ENCODE measurements at places on chromosomes 11 and 22.

- peak; percentile 81 for DNase-seq
Observed at GRCh38 chr11:16226245-16226644, 130.1 kb downstream of the SOX6 start.

DNA sequence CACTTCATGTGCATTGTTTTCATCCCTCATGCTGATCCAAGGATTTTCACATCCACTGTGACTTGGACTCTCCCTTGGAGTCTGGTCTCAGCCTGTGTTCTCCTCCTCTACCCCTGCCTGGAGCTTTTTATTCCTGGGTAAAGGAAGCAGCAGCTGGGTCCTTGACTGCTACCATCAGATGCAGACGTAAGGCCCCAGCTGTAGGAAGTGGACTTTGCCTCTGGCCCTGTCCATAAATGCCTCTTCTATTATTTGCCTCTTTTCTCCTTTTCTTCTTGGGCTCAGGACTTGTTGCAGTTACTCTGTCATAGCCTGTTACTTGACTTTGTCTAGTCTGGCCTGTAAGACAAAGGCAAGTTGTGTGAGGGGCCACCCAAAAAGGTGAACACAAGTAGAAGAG is 303.8 kb downstream of the NXPE2 start:
- no peak for DNase-seq

DNA sequence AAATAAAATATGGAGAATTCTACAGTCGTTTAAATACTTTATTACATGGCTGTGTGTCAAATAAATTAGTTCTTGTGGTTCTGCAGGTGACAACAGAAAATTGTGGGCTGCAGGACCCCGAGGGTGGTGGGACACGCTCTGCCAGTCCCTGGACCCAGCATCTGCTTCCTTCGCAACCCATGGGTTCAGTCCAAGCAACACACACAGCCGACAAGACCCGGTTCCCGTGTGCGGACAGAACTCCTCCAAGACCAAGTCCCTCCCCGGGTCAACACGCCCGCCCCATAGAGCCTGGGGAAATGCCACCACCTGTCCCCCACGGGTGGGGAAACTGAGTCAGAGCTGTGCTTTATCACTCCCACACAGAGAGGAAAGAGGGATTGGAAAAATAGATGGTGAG is 238.9 kb downstream of the BRD1 start:
- no peak for DNase-seq

DNA sequence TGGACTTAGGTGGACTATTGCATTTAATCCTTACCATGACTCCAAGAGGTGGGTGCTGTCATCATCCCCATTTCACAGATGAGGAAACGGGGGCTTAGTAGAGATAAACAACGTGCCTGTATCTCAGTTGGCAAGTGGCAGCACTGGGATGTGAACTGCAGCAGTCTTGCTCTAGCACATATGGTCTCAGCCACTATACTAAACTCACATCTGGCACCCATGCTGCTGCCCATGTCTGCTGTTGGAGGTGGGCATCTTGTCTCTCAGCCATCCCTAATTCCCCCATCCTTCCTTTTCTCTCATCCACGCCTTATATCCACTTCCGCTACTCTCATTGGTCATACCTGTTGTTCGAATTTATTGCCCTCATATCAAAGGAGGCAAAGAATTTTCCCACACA is 3.8 kb downstream of the PRG3 start:
- DNase-seq: no peak

- DNase-seq: no peak
Observed at GRCh38 chr22:46589871-46590271, 30.3 kb upstream of the GRAMD4 start.

DNA sequence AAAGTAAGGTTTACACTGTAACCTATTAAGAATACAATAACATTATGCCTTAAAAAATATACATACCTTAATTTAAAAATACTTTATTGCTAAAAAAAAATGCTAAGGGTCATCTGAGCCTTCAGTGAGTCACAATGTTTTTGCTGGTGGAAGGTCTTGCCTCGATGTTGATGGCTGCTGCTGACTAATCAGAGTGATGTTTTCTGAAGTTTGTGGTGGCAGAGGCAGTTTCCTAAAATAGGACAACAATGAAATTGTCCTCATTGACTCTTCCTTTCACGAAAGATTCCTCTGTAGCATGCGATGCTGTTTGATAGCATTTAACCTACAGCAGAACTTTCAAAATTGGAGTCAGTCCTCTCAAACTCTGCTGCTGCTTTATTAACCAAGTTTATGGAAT is 97.6 kb downstream of the FAT3 start:
- no peak for DNase-seq
